ENCODE measurements at places on chromosomes 1 and 21.

- H3K4me3 ChIP-seq: no peak overlapping the region
- peaks cover 11% of the 10 kb centered on the region for H3K36me3 ChIP-seq
- no peak overlapping the region for H3K27ac ChIP-seq
- DNase-seq: no peak
Observed at GRCh38 chr21:25967181-25967900, 203.2 kb downstream of the APP start.

- H3K4me3 ChIP-seq: no peak overlapping the region
- H3K36me3 ChIP-seq: no peaks in the 10 kb centered on the region
- no peaks in the 10 kb centered on the region for H3K27me3 ChIP-seq
- no peaks in the 10 kb centered on the region for H3K4me1 ChIP-seq
Observed at GRCh38 chr21:45806042-45806441, 162.5 kb downstream of the PCBP3 start.

GRCh38 chr1:244874974-244875579, 10.7 kb upstream of the HNRNPU start:
- no peaks in the 10 kb centered on the region for H3K36me3 ChIP-seq
- H3K4me1 ChIP-seq: peaks cover 4% of the 10 kb centered on the region
- DNase-seq: peak; percentile 65
- H3K27ac ChIP-seq: no peak overlapping the region
- H3K27me3 ChIP-seq: no peaks in the 10 kb centered on the region
- no peak overlapping the region for H3K4me3 ChIP-seq

DNA sequence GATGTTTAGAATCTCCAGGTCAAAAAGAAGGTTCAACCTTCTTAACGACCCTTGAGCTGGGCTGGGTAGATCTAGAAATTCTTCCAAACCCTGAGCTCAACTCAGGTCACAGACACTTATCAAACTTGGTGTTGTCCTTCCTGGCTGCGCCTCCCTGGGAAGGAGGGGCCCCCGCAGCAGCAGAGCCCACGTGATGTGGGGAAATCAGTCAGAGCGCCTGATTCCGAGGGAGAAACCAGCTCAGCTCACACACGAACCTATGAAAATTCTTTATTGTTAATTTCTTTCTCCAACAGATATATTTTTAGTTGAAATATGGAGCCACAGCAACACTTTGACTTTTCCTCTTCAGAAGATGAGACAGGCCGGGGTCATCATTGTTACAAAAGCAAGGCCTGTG, 24.3 kb upstream of the CLSTN1 start:
- no peak for DNase-seq
- peaks cover 3% of the 10 kb centered on the region for H3K36me3 ChIP-seq
- H3K4me3 ChIP-seq: no peak overlapping the region
- H3K4me1 ChIP-seq: peaks cover 18% of the 10 kb centered on the region
- no peaks in the 10 kb centered on the region for H3K27me3 ChIP-seq

- peaks cover 10% of the 10 kb centered on the region for H3K4me1 ChIP-seq
- H3K4me3 ChIP-seq: no peak overlapping the region
- DNase-seq: peak; percentile 53
- peaks cover 96% of the 10 kb centered on the region for H3K27me3 ChIP-seq
- no peak overlapping the region for H3K27ac ChIP-seq
Observed at GRCh38 chr1:24926563-24927249, 3.4 kb downstream of the RUNX3 start.
